Amygdala (tissue), 56 donors: ENCODE measurements at places on chromosomes 13 and 19.

GRCh38 chr13:32527151-32527550, 11.4 kb downstream of the N4BP2L2 start:
- DNase-seq, result no peak

GRCh38 chr13:45219123-45219891, 18.5 kb upstream of the KCTD4 start:
- DNase-seq, result no peak

- no peak for DNase-seq
Observed at GRCh38 chr19:11166281-11167142, 10.9 kb upstream of the SPC24 start.

DNA sequence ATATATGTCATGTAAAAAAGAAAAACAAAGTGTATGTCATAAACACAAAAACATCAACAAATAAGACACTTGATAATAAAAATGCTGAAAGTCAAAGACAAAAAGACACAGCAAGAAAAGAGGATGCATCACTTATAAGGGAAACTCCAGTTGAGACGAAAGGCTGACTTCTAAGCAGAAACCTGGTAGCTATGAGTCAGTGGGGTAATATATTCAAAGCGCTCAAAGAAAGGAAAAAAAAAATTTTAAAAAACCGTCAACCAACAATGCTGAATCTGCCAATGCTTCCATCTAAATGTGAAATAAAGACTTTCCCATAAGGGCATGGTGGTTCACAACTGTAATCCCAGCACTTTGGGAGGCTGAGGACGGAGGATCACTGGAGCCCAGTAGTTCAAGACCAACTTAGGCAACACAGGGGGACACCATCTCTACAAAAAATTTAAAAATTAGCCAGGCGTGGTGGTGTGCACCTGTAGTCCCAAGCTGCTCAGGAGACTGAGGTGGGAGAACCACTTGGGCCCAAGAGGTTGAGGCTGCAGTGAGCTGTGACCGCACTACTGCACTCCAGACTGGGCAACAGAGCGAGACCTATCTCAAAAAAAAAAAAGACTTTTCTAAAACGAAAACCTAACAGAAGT, 24.0 kb downstream of the USP12 start:
- no peak for DNase-seq

DNA sequence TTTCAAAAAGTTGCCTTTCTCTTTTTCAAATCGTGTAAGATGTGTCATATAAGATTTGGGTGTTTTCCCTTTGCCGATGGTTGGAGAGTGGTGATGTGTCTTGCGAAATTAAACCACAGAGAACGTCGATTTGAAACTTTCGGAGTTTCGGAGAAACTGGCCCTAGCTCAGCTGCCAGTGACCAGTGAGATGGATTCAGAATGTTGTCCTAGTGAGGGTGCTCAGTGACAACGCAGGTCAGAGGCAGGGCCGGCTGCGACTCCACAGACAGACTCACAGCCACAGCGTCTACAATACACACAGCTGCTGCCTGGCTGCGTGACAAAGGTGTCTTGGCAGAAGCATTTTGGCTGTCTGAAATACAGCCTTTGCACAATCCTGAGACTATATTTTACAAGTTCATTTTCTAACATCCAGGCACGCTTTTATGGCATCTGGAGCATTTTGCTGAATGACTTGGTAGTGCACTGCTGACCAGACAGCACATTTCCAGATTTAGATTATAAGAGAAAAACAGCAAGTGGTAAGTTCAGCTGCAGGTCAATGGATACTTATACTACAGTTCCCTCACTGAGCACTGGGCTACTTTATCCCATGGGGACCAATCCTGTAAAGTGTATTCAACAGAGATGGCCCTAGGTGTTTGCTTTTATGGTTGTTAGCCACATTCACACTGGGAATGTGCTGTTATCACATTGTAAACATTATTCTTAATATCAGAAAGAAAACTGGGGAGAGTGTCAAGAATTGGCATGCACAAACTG, 207.5 kb downstream of the KCNRG start:
- DNase-seq, result peak; percentile 19

GRCh38 chr19:53538378-53539109, 599 bp downstream of the ZNF331 start:
- DNase-seq, result no peak

- no peak for DNase-seq
Observed at GRCh38 chr13:43088093-43088511, 64.7 kb downstream of the DNAJC15 start.

GRCh38 chr19:54425382-54425723, 10.1 kb downstream of the TTYH1 start:
- no peak for DNase-seq

DNA sequence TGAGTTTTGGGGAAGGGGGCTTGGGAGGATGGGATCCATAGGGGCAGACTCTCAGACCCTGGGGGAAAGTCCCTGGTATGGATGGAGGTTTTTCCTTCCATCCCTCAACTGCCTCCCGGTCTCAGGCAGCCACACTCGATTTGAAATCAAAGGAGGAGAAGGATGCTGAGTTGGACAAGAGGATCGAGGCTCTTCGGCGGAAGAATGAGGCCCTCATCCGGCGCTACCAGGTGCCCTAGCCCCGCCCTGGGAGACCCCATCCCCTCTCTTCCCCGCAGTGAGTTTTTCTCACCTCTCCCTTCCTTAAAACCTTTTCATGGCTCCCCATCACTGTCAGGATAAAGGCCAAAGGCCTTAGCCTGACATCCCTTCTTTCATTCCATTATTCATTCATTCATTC, 2.1 kb downstream of the CCDC9 start:
- no peak for DNase-seq

GRCh38 chr19:33171916-33172359, 22.2 kb upstream of the LRP3 start:
- DNase-seq, result no peak

DNA sequence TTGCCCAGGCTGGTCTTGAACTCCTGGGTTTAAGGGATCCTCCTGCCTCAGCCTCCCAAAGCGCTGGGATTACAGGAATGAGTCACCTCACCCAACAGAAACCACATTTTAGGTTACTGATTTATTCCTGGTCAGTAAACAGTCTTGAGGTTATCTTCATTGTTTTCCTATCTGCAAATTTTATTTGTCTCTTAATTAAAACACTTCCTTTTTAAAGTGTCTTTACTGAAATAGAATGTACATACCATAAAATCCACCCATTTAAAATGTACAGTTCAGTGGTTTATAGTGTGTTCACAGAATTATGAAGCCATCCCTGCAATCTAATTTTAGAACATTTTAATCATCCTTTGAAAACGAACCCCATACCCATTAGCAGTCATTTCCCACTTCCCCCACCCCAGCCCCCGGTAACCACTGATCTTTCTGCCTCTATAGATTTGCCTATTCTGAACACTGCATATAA, 63.0 kb downstream of the MAP4K1 start:
- DNase-seq, result no peak

DNA sequence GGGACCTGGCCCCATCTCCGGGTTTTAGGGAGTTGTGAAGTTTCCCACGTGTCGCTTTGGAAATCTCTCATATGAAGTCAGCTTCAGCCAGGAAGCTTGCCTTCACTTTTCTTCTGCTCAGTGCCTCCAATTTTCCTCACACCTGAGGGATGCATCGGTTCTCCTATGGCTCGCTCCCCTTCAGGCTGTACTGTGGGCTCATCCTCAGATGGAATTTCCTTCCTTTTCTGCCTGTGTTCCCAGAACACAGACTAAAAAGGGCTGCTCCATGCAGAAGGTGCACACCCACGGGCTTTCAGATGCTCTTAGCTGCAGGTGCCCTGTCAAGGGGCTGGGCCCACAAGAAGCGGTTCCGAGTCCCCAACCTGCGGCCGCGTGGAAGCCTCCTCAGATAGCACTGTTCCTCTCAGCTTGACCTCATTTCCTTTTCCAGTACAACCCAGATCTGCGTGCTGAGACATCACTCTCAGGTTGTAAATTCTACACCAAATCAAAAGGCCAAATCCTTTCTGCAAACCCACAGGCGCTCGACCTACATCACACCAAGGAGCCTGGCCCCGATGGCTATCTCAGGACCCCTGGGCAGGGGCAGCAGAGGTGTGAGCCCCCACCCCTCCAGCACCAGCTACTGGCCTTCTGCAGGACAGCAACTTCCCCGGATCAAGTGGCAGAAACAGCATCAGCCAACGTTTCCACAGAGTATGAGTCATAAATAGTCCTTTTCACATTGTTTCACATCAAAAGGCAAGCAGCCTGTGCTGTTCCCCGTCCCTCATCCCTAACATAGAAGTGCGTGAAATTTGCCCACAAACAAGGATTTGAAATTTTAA, 275.9 kb downstream of the ZNF536 start:
- no peak for DNase-seq

DNA sequence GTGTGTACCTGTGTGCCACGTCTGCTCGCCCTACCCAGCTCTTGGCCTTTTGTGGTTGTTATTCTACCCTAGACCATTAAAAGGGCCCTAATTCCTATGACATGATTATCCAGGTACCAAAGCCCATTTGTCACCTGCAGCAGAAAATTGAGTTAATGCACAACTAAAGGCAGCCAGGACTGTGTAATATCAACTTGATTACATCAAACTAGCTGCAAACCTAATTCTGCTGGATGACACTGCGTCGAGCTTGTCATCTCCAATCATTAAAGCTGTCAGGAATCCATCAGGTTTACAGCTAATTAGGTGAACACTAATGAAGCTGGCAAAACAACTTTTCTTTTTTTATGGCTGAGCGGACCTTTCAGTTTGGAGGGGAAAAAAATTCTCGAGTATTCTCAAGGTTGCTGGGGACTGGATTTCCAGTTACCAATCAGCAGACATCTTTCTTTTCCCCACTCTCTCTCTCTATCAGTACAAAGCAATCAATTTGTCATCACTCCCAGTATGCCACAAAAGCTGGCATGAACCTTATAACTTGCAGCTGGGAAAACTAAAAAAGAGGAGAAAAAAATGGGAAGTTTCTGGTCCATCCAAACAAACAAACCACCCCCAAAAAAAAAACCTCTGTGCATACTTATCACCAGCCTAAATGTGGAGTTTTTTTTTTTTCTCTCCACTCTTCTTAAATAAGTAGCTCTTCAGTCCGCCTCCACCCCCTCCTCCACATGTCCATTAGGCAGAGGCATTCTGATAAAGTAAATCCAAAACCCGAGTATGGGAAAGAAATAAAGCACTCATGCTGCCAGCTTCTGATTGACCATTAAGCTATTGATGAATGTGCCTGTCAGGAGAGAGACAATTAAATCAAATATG, 2.8 kb downstream of the TSHZ3 start:
- no peak for DNase-seq

- DNase-seq, result no peak
Observed at GRCh38 chr13:47890146-47890814, 110.8 kb downstream of the SUCLA2 start.

DNA sequence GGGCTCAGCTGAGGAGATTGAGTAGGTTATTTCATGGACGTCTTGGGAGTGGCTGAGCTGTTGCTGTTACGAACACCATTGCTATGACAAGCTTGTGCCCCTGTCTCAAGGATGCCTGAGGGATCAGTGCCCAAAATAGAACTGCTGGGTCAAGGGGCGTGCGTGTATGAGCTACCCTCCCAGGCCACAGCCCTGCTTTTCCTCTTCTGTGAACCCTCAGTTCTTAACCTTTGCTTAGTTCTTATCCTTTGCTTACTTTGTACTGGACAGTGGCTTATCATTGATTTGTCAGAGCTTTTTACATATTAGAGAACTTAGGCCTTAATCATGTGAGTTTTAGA, 9.0 kb downstream of the ARHGAP45 start:
- no peak for DNase-seq

DNA sequence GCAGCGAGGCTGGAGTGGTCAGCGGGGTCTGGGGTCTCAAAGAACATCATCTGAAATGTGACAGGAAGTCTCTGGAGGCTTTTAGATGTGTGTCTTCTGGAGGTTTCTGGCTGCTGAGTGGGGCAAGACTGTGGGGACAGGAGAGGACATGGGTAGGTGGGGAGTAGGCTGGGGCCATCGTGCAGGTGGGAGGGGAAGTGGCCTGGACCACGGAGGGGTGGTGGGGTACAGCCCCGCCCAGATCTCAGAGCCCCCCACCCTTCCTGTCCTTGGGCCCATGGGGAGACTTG, 6.2 kb downstream of the AP1M1 start:
- DNase-seq, result no peak

DNA sequence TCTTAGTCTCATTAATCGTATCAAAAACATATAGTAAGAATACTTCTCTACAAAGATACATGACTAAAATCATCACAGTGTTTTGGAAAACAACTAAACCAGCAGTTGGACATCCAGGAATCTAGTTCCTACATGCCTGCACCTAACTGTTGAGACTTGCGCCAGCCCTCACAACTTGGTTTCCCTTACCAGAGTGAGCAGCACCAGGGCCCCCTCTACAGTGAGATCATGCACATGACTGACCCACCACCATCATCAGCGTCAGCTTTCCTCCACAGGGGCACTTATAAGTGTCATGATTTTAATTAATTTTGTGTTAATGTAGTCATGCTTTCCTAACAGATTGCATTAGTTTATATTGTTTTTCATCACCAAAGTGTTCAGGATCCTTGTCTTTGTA, 1322.0 kb downstream of the EFNB2 start:
- DNase-seq, result no peak
